ENCODE measurements at places on chromosomes 7 and 10. TPM values are rescaled to one million over a fixed set of nuclear protein-coding genes. Genes with fewer than 3 reads are reported as not detected.

GRCh38 chr10:98213740-98214139 is 54.3 kb downstream of the LOXL4 start:
- no peak for DNase-seq
- no peak overlapping the region for H3K27ac ChIP-seq
- H3K27me3 ChIP-seq = no peaks in the 10 kb centered on the region
- no peaks in the 10 kb centered on the region for H3K4me1 ChIP-seq
- no peak overlapping the region for H3K4me3 ChIP-seq
- no peaks in the 10 kb centered on the region for H3K36me3 ChIP-seq

Gene CLDN4
- total RNA-seq = 18.6 TPM

GRCh38 chr7:33926535-33926934 is 21.2 kb downstream of the BMPER start:
- no peaks in the 10 kb centered on the region for H3K4me1 ChIP-seq
- no peak overlapping the region for H3K4me3 ChIP-seq
- H3K27ac ChIP-seq = no peak overlapping the region
- no peaks in the 10 kb centered on the region for H3K27me3 ChIP-seq

- H3K27ac ChIP-seq = peak overlapping the region; percentile 64
- peaks cover 35% of the 10 kb centered on the region for H3K4me1 ChIP-seq
- no peaks in the 10 kb centered on the region for H3K27me3 ChIP-seq
- peak; percentile 64 for DNase-seq
These were observed 23.0 kb downstream of the SRRM3 start for GRCh38 chr7:76224695-76225094.

GRCh38 chr10:93074147-93074596 is 479 bp downstream of the CYP26A1 start:
- peaks cover 98% of the 10 kb centered on the region for H3K27me3 ChIP-seq
- H3K4me3 ChIP-seq = peak overlapping the region; percentile 70
- no peak overlapping the region for H3K27ac ChIP-seq
- H3K4me1 ChIP-seq = peaks cover 49% of the 10 kb centered on the region
- DNase-seq = peak; percentile 71

GRCh38 chr7:133755901-133756300 is 371.2 kb upstream of the LRGUK start:
- no peaks in the 10 kb centered on the region for H3K4me1 ChIP-seq
- DNase-seq = no peak
- no peaks in the 10 kb centered on the region for H3K27me3 ChIP-seq
- no peak overlapping the region for H3K27ac ChIP-seq

DNA sequence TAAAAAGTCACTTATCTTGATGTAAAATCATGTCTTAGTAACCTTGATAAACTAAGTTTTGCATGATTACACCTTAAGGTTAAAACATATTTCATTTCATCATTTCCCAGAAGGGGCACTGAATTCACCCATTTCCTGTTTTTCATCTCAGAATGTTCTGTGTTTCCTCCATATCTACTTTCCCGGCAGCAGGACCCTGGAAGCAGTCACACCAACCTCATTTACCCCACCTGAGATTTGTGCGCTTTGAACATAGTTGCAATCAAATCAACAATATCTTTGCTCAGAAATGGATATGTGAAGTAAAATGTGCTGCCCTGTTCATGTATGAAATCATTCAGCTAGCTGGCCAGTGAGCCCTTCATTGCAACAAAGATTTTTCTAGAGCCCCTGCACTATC is 46.8 kb downstream of the IKZF1 start:
- H3K27ac ChIP-seq = no peak overlapping the region
- no peak overlapping the region for H3K4me3 ChIP-seq
- no peak for DNase-seq
- H3K27me3 ChIP-seq = no peaks in the 10 kb centered on the region
- no peaks in the 10 kb centered on the region for H3K36me3 ChIP-seq

Gene MSS51
- 5.1 TPM for total RNA-seq

Gene GJD4
- total RNA-seq = not detected

DNA sequence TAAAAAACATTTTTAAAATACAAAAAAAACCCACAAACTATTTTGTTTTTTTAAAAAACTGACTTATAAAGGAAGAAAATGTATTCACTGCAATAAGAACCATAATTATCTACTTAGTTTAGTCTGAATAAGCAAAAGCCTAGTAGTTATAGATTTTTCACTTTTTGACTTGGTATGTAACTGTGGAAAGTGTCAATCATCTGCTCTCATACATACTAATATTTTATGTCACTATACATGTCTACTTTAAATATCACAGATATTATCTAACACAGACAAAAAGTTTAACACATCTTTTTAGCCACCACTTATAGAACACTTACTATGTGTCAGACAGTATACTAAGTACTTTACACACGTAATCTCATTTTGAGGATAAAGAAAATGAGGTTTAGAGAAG is 3.2 kb upstream of the JMJD1C start:
- peaks cover 18% of the 10 kb centered on the region for H3K4me1 ChIP-seq
- no peaks in the 10 kb centered on the region for H3K36me3 ChIP-seq
- no peak for DNase-seq
- H3K27ac ChIP-seq = no peak overlapping the region
- no peak overlapping the region for H3K4me3 ChIP-seq
- no peaks in the 10 kb centered on the region for H3K27me3 ChIP-seq

Gene NUTM2A
- total RNA-seq = 0.27 TPM

DNA sequence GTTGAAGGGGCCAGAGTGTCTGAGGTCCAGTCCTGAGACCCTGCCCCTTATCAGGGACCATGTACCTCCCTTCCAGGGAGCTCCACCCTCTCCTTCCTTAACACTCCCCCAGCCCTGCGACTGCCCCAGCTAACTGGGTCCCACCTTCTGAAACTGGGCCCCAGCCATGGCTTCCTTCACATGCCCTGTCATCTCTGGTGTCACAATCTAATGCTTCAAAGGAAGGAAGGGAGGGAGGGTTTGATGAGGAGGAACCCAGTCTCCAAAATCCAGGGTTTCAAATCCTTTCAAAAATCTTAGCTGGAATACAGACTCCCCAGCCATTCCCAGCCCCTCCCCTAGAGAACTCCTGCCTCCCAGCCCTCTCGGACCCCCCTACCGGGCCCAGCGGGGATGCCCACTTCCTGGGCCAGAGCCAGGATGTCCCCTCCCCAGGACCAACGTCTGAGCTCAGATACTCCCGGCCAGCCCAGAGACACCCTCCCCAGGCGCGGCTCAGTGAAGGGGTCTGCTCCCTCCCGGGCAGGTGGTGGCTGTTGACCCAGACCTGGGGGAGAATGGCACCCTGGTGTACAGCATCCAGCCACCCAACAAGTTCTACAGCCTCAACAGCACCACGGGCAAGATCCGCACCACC is 18.0 kb downstream of the C10orf105 start:
- no peaks in the 10 kb centered on the region for H3K36me3 ChIP-seq
- H3K4me3 ChIP-seq = no peak overlapping the region
- no peaks in the 10 kb centered on the region for H3K27me3 ChIP-seq
- no peak for DNase-seq

DNA sequence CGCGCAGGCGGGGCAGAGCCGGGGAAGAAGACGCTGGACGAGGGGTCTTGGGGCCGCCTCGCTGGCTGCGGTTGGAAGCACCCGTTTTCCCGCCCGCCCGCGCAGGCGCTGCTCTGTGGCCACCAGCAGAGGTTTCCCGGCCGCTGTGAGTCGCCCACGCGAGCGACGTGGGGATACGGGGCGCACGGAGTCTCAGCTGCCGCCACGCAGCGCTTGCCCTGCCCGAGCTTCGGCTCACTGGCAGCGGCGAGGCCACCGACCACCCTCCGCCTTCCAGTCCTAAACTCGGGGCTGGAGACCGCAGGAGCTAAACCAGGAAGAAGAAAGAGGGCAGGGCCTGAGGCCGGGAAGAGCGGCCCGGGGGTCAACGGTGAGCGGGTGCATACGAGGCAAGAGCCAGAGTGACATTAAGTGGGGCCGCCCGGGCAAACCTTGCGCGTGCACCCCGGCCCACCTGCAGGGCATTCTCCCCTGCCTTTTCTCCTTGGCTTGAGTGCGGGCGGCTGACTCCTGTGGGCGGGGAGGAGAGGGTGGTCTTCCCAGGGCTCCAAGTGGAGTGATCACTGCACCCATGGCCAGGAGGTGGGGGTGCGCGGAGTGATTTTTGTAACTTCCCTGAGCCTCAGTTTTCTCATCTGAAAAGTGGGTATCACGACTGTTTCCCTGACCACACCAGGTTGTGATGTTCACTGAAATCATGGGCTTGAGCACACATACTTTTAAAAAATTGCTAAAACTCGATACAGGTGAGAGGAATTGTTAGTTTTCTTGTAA is 7.1 kb upstream of the EMX2 start:
- H3K4me1 ChIP-seq = peaks cover 16% of the 10 kb centered on the region
- no peak overlapping the region for H3K27ac ChIP-seq
- H3K36me3 ChIP-seq = no peaks in the 10 kb centered on the region
- peaks cover 100% of the 10 kb centered on the region for H3K27me3 ChIP-seq

Gene TRPV6
- total RNA-seq = 0.80 TPM
